ENCODE measurements at places on chromosomes 2 and 18.

DNA sequence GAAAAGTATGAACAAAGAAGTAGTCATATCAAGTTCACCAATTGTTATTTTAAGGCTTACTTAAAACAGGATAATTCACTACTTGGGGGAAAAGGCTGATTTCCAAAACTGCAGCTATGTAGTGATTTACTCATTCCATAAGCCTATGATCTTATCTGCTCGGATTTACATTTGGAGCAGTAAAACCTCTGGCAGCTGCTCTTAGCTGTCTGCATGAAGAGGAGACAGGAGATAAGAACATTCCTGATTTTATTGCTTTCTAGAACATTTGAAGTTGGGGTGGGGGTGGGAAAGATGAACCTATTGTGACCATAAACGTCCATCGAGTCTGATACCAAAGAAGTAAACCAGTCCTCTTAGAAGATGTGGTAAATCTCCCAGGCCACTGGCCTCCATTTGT lies 120.9 kb downstream of the MMADHC start:
- no peak for DNase-seq

DNA sequence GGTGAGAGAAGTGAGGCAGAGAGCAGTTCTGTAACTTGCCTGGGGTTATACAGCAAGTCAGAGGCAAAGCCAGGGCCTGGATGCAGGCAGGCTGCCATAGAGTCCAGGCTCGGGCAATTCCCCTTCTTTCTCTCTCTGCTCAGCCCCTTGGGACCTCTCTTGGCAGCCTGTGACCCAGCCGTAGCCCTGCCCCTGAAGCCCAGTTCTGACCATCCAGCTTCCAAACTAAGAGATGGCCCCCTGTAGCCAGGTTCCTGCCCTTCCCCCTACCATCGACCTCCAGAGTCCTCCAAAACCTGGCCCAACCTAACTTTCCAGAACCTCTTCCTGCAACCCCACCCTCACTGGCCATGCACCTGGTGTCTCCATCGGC lies 201.2 kb downstream of the CTIF start:
- DNase-seq = no peak

DNA sequence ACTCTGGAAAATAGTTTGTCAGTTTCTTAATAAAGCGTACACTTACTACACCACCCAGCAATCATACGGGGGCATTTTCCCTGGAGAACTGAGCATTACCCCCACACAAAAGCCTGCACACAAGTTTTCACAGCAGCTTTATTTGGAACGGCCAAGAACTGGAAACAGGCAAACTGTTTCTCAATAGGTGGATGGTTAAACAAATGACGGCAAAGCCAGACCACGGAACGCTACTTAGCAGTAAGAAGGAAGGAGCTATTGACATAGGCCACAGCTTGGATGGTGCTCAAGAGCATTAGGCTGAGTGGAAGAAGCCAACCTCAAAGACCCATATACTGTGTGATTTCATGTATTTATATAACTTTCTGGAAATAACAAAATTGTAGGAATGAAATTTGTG lies 9.0 kb downstream of the MALL start:
- DNase-seq = no peak

DNA sequence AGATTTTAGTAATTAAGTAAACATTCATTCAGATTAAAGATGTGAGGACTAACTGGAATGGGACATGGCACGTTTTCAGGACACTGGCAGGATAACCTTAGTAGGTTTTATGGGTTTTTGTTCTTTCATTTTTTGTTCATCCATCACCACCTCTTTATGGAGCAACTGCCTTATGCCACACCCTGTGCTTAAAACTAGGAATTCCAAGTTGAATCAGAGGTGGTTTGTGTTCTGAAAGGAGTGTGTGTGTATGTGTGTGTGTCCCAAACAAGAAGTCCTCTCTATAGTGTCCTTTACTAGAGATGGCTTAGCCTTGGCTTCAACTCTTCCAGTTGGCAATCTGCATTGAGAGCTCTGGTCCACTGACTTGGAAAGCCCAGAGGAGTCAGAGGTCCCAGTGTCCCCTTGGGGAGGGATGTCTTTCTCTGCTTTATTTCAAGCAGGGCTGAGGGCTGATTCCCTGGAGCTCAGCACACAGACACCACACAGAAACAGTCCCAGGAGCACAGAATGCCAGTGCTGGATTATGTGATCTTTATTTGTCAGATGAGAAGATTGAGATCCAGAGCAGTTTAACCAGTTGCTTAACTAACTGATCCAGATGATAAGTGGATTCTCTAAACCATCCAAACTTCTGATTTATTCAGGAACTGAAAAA lies 25.2 kb downstream of the RHOB start:
- DNase-seq = no peak

DNA sequence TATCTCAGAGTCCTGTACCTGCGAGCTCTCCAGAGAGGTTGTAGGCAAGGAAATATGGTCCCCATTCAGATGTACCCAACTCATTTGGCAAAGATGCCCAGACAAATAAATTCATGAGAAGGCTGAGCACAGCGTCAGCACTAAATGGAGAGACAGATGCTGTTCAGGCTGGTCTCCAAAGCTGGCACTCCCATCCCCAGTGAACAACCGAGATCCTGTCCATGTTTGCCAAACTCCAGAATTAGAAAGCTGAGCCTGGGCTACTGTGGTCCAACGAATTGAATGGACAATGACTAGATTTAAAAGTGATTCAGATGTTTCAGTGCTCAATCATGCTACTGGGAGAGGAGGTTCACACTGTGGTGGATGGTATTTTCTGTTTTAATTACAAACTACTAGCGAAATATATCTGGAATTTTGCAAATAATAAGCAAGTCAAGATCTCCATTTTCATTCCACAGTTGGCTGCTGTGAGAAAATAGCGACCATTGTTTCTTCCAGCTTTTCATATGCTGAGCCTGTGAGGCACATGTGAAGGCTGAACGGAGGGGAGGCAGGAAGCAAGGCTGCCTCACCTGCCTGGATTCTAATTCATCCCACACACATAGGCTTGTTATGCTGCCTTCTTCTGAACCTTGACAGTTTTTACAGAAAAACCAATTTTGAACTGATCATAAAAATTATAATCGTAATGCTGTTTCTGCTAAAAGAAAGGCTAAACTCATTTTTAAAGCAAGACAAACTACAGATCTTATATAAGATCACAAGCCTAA lies 22.6 kb upstream of the DAPL1 start:
- no peak for DNase-seq

Measured in stimulated activated CD8-positive, alpha-beta memory T cell treated with anti-CD3 and anti-CD28 coated beads, Interleukin-7, amount 100 ng/mL, for 4 hours (primary cell).